ENCODE measurements at places on chromosomes 6 and 20. TPM values are rescaled to one million over a fixed set of nuclear protein-coding genes. Genes with fewer than 3 reads are reported as not detected.
A peak's percentile ranks its signal among the peaks of the same experiment; 100 is the strongest.

GRCh38 chr20:8272766-8273165, 140.7 kb downstream of the PLCB1 start:
- DNase-seq = no peak

DNA sequence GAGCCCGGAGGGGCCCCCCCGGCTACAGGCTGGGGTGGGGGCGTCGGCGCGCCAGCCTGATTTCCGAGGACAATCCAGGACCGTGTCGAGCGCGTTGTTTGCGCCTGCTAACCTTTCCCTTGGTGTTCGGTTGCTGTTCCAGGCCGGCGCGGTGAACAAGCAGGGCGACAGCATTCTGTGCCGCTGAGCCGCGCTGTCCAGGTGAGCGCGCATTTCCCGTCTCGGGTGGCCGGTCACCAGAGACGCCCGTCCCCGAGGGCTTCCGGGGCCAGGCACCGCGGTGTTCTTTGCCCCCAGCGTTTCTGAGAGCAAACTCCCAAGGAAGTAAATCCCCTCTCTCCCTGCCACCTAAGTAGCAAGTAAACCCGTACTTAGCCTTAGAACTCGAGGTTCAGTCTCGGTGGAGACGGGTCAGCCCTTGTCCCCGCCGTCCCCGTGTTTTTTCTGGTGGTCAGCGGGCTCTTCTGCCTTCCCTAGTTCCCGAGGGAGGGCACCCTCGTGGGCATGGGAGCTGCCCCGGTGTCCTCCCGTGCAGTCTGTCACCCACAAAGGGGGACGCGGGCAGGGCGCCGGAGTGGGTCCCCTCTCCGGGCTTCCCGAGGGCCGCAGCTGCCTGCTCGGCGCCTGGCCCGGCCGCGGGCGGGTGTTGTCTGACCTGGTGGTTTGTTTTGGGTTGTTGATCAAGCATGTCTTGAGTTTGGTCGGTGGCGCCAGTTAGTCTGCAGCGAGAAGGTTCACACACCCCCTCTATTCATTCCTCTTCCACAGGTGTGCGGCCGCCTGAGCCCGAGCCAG, 1.5 kb downstream of the ID4 start:
- no peak for DNase-seq

GRCh38 chr6:34273242-34273805, 24.5 kb upstream of the SMIM29 start:
- DNase-seq = no peak

- DNase-seq = no peak
Measured at GRCh38 chr6:148999929-149000468, 253.2 kb downstream of the UST start.

GRCh38 chr6:167045828-167046580, 46.8 kb downstream of the CEP43 start:
- no peak for DNase-seq

GRCh38 chr6:22296936-22297335, at the start of gene PRL:
Gene PRL (minus strand): TSS chr6:22297036. CDS start chr6:22296982, 54 bp downstream.
- DNase-seq = no peak

GRCh38 chr6:26103141-26103769, 16.0 kb downstream of the HFE start:
- DNase-seq = no peak

GRCh38 chr6:142659661-142660060, 285.3 kb downstream of the HIVEP2 start:
- no peak for DNase-seq

DNA sequence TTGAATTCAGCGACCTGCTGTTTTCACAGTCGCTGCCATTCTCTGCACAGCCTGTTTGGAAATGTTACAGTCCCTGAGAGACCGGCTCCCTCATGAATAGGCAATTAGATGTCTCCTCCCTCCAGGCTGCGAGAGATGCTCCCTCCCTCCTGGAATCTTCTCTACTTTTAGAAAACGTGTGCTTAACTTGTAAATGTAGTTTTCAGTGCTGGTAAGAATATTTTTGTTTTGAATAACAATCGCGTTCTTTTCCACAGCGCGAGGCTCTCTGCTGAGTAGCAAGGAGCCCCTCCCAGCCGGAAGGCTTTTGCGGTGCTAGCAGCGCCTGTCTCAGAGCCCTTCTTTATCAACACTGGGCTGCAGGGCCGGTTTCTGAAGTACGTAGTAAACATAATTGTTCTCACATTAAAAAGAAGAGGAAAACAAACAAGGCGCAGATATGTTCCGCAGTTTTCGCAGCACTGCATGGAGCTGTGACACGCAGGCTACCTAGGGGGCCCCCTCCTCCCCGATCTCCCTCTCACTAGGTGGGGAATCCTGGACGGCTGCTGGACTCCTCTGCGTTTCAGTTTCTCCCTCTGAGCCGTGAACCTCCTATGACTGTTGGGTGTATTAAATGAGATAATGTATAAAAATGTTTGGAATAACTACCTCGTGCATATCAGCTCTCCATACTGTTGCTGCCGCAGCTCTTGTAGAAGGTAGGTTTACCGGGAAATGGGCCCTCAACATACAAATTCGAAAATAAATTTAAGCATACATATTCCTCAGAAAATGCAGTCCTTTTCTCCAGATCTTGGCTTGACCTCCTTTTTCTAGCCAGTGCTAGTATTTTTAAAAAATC, 79.0 kb upstream of the SPACA1 start:
- peak; percentile 3 for DNase-seq

DNA sequence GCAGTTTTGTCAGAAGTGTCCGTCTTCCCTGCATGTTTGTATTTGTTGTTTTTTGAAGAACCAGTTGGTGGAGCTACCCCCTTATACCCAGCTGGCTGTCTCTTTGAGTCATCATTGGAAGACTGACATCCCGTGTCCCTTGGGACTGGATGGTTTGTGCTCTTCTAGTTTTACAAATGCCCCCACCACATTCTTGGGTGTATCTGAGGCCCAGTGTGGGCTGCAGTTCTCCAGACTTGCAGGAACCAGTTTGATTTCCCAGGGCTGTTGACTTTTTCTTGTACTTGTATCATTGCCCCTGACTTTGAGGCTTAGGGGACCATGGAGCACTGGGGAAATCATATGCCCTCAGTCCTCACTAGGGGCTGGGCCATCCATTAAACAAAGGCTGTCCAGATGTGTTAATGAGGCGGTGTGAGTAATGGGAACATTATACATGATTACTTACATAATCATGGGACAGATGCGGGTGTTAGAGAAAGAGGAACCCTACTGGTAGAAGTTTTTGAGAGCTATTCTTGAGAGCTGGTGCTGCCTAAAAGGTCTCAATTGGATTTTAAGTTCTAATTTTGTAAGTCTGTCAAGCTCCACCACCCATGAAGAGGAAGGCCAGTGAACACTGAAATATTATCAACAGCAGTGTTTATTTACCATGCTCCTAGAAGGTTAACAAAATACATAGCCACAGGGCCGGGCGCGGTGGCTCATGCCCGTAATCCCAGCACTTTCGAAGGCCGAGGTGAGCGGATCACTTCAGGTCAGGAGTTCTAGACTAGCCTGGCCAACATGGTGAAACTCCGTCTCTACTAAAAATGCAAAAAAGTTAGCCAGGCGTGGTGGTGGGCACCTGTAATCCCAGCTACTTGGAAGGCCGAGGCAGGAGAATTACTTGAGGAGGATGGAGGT, 8.5 kb downstream of the JARID2 start:
- DNase-seq = no peak

DNA sequence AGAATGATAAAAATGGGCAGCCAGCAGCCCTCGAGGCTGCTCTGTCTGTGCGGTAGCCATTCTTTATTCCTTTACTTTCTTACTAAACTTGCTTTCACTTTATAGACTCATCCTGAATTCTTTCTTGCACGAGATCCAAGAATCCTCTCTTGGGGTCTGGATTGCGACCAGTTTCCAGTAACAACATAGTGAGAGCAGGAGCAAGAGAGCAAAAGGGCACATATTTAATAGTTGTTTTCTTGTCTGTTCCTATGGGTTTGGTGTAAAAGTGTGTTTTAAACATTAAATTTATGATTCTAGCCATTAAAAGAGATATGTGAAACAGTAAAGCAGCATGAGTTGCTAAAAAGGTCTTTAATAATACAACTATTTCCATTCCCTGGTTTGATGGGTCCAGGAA, 78.8 kb upstream of the OPRM1 start:
- DNase-seq = no peak

DNA sequence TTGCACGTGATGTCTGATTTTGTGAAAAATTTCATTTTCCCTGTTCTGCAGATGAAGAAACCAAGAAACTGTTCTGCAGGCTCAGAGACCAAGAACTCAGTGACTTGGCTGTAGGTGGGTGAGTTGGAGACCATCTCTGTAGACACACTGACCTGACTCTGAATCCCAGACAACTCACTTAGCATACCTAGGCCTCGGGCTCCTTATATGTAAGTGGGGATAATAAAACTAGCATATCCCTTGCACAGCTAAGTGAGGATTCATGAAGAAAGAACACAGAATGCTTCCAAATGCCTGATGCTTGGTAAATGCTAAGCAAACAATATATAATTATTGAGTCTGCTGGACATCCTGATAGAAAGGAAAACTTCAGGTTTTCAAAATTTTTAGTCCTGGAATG, 70.8 kb downstream of the B3GAT2 start:
- DNase-seq = no peak

DNA sequence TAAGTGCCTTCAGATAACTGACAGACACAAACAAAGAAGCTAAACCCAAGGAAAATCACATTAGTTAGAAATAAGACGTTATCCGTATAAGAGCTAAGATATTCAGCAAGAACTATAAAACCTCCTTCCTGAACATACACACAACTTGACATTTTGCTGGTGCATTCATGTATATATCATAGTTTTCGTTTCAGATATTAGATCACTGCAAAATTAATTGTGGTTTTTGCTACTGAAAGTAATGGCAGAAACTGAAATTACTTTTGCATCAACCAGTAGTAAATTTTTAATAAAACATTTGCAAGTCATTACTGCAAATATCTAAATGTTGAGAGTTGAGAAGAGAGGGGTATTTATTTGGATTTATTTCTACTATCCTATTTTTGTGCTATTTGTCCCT, 26.1 kb upstream of the KCNQ5 start:
- DNase-seq = no peak

DNA sequence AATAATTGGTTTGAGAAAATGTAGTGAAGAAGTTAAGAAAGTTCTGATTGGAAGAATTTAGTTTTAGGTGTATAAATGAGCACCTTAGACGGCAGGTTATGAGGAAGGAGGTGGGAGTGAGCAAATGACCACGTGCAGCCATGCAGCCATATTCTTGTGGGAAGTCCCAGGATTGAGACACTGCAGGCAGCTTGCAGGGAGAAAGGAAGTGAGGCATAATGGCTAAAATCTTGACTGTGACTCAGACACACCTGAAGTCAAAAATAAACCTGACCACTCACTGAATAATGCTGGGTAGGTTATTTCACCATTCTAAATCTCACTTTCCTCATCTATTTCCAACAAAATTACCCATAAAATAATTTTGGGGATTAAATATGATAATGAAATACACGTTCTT, 16.6 kb downstream of the DSE start:
- DNase-seq = no peak

DNA sequence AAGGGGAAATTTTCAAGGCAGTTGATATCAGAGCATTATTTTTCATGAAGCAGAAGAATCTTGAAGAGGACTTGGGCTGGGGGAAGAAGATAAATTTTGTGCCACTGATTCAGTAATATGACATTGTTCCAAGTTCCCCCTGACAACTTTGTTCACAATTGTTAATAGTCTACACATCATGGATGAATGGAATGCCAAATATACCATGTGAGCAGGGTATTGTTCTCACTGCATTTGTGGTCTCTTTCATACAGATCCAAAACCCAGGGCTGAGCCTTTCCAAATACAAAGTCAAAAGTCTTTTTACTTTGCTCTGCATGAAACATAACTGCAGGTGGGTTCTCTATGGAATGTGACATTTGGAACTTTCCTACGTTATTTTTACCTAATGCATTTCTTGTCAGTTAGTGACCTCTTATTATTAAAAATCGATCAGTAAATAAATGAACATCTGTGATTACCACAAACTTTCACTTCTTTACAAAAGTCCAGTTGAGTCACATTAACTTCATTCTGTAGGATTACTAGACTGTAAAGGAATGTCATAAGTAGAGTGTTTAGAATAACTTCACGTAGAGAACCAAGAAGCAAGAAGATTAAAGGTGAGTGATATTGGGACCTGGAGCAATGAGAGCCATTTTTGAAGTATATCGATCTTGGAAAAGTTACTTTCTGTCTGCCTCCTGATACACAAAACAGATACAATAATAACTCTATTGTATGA, 100.9 kb downstream of the RCAN2 start:
- DNase-seq = no peak

DNA sequence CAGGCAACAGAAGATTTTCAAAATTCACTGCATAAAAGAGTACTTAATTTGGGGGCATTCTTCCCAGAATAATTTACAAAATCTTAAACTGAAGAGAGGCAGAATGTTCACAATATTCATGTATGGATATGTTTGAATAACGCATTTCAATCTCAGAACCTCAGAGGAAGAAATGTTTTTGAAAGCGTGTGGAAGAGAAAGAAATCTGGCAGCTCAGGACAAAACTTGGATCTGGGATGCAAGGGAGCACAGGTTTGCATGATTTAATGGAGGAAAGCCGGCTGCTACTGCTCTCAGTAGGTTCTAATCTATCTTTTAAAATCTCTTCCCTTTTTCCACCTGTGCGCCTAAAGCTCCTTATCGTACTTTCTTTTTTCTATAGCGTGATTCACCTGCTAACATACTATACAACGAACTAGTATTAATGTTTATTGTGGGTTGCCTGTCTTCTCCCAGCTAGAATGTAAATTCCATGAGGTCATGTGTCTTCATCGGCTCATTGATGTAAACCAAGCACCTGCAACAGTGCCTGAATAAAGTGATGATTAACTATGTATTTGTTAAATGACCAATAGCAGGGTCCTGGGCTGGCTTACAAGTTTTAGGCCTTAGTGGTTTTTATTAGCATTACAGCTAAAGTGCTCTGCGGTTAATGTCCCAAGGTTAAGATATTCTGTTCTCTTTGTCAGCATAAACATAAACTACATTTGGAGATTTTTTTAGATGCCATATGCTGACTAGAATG, 15.3 kb downstream of the PRL start:
- DNase-seq = no peak

GRCh38 chr6:156182356-156182755, 594.8 kb upstream of the ARID1B start:
- no peak for DNase-seq

GSTA1 gene
- not detected for total RNA-seq

PPP1R16B gene
- 65.4 TPM for total RNA-seq

PBOV1 gene
- not detected for total RNA-seq

ASIP gene
- not detected for total RNA-seq

OR2H1 gene
- total RNA-seq = not detected

FNDC11 gene
- total RNA-seq = 0.20 TPM

SEMG1 gene
- total RNA-seq = not detected

HLA-DRB1 gene
- 5.1 TPM for total RNA-seq

SLC13A3 gene
- total RNA-seq = not detected

ORC3 gene
- 35.4 TPM for total RNA-seq

PAX1 gene
- total RNA-seq = not detected

PRDM13 gene
- total RNA-seq = 0.10 TPM
